ENCODE measurements at places on chromosomes 16 and 17.

GRCh38 chr16:85363881-85364280 lies 249.2 kb upstream of the GSE1 start:
- H3K4me3 ChIP-seq: no peak overlapping the region
- DNase-seq: no peak
- H3K4me1 ChIP-seq: peaks cover 24% of the 10 kb centered on the region

DNA sequence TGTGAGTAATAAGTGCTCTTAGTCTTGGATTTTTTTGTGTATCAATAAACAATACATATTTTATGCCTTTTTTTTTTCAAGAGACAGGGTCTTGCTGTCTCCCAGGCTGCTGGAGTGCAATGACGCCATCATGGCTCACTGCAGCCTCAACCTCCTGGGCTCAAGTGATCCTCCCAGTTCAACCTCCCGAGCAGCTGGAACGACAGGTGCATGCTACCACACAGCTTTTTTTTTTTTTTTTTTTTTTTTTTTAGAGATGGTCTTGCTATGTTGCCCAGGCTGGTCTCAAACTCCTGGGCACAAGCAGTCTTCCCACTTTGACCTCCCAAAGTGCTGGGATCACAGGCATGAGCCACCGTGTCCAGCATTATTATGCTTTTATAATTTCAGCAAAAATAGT lies 13.0 kb downstream of the ACSF2 start:
- DNase-seq: no peak
- no peak overlapping the region for H3K27ac ChIP-seq
- H3K36me3 ChIP-seq: peaks cover 5% of the 10 kb centered on the region
- no peaks in the 10 kb centered on the region for H3K27me3 ChIP-seq
- peaks cover 19% of the 10 kb centered on the region for H3K4me1 ChIP-seq
- no peak overlapping the region for H3K4me3 ChIP-seq

DNA sequence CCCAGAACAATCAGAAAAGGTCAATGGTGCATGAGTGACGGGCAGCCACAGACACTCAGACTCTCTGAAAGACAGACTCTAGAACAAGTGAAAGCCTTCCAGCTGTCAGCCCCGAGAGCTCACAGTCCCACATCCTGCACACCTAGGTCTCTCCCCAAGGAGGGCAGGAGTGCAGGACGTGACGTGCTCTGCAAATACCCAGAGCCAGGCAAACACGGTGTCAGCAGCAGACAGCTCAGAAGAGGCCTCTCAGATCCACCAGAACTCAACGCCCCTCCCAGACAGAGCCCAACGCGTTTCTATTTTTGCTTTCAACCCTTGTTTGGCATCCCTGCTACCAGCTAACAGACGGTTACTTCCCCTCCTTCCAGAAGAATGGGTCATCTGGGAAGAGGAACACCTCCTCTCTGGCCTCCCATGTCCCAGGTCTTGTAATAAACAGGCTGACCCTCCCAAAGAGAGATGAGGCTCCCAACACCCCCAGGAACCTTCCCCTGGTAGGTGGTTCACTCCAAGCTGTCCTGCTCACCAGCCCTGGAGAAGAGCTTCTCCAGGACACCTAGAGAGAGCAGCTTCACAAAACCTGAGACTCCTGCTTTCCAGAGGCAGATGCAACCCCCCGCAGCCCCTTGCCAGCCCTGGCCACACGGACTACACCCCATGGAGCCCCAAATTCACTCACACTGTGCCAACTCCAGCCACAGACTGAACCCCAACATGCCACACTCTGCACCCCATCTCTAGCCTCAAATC lies 7.6 kb downstream of the PITPNM3 start:
- no peak overlapping the region for H3K4me3 ChIP-seq
- no peaks in the 10 kb centered on the region for H3K36me3 ChIP-seq
- no peaks in the 10 kb centered on the region for H3K4me1 ChIP-seq
- peak; percentile 36 for DNase-seq
- H3K27ac ChIP-seq: no peak overlapping the region

GRCh38 chr16:27383556-27384243 lies 18.3 kb upstream of the IL21R start:
- no peaks in the 10 kb centered on the region for H3K36me3 ChIP-seq
- no peak overlapping the region for H3K27ac ChIP-seq
- H3K4me3 ChIP-seq: no peak overlapping the region
- peak; percentile 55 for DNase-seq
- H3K27me3 ChIP-seq: no peaks in the 10 kb centered on the region

DNA sequence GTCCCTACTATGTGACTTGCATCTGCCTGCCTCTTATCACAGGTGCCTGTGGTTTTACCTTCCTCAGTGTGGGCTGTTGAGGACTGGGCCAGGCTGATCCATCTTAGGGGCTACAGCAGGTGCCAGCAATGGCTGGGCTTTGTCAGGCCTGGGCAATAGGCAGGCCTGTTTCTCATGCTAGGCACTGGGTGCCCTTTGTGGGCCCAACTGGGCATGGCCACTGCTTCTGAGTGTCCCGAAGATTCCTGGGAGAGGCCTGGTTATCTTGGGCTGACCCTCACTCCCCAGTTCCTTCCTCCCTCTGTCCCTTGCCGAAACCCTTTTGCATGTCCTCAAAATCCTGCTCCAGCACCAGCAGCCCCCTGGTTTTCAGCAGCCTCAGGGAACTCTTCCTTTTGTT lies 1024.9 kb downstream of the KCNJ18 start:
- H3K36me3 ChIP-seq: no peaks in the 10 kb centered on the region
- H3K27me3 ChIP-seq: no peaks in the 10 kb centered on the region
- no peaks in the 10 kb centered on the region for H3K4me1 ChIP-seq
- no peak for DNase-seq
- no peak overlapping the region for H3K27ac ChIP-seq

GRCh38 chr16:2710021-2710710 lies 9.9 kb downstream of the PRSS27 start:
- peaks cover 38% of the 10 kb centered on the region for H3K36me3 ChIP-seq
- H3K4me3 ChIP-seq: no peak overlapping the region
- no peaks in the 10 kb centered on the region for H3K27me3 ChIP-seq
- no peak overlapping the region for H3K27ac ChIP-seq
- DNase-seq: no peak
- no peaks in the 10 kb centered on the region for H3K4me1 ChIP-seq

DNA sequence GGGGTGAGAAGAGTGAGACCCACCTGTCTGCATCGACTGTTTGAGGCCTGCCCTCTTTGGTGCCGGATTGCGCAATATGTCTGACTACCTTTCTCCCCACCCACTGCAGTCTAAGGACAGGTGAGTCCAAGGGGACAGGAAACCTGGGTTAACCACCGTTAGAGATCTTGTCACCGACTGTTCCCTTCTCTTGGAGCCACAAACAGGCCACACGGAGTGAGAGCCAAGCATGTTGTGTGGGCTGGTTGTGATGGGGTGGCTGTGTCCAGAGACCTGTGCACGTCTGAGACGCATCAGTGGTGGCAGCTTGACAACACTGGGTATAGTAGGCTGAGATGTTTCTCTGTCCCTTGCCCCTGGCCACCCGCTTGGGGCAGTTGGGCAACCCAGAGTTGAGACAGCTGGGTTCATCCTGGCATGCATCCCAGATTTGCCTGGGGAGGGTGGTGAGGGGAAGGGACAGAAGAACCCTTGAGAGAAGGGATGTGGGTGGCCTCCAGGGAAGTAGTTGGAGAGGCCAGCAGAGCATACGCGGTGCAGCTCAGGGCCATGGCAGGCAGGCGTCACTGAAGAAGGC lies 21.4 kb downstream of the MPRIP start:
- peak; percentile 94 for DNase-seq
- H3K27me3 ChIP-seq: no peaks in the 10 kb centered on the region
- H3K27ac ChIP-seq: peak overlapping the region; percentile 81

- peaks cover 8% of the 10 kb centered on the region for H3K36me3 ChIP-seq
- DNase-seq: no peak
- H3K4me1 ChIP-seq: no peaks in the 10 kb centered on the region
- no peak overlapping the region for H3K4me3 ChIP-seq
- no peaks in the 10 kb centered on the region for H3K27me3 ChIP-seq
Measured at GRCh38 chr17:39318636-39319035, 82.8 kb downstream of the FBXL20 start.

- no peaks in the 10 kb centered on the region for H3K36me3 ChIP-seq
- no peaks in the 10 kb centered on the region for H3K27me3 ChIP-seq
- H3K27ac ChIP-seq: no peak overlapping the region
- no peak overlapping the region for H3K4me3 ChIP-seq
- H3K4me1 ChIP-seq: no peaks in the 10 kb centered on the region
Measured at GRCh38 chr17:73998653-73999645, 204.5 kb upstream of the RPL38 start.

DNA sequence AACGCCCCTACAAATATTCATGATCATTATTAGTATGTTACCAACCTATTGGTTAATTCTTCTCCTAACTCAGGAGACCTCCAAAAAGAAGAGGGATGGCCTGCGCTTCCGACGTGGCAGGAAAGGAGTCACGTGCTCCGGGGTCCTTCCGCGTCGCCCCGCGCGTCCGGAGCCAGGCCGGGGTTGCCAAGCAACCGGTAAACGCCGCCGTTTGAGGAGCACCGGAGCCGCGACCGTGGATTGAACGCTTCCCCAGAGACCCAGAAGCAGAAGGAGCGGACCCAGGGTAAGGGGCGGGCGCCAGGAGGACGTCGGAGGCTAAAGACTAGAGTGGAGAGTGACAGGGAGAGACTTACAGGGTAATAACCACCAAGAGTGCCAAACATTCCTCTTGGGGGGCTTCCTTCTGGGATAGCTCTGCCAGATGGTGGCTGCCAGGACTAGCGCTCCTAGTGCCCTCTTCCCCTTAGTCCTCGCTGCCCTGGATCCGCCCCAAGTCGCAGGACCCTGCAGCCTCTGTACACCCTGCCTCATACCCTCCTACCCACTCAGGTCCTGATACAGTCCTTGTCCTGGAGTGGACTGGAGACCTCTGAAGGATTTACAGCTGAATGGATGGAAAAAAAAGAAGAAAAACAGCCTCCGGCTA lies at the start of gene DNAI2:
Gene DNAI2 (plus strand): TSS at position 175 of the 649 bp plus-strand sequence. CDS start 7,584 bp downstream, outside the sequence.
- H3K27ac ChIP-seq: no peak within 1 kb of the TSS
- H3K4me1 ChIP-seq: peaks cover 5% of the 10 kb centered on the region
- no peak within 1 kb of the TSS for H3K4me3 ChIP-seq
- DNase-seq: no peak

GRCh38 chr17:80030730-80031410 lies 4.8 kb downstream of the TBC1D16 start:
- H3K4me1 ChIP-seq: peaks cover 13% of the 10 kb centered on the region
- DNase-seq: no peak
- no peak overlapping the region for H3K27ac ChIP-seq
- H3K36me3 ChIP-seq: no peaks in the 10 kb centered on the region

DNA sequence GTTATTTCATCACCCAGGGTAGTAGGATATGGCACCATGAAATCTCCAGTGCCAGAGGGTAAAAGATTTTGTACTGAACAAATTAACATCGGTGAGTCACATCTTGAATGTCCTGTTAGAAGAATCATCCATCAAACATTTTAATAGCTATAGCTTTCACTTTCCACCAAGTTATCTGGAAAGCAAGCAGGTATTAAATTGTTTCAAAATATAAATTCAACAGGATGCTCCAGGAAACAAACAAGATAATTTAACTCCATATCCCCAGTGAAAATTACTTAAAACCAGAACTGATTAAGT lies 2.4 kb downstream of the VEZF1 start:
- DNase-seq: no peak
- peak overlapping the region; percentile 94 for H3K27ac ChIP-seq
- peak overlapping the region; percentile 86 for H3K4me3 ChIP-seq
- H3K4me1 ChIP-seq: peaks cover 78% of the 10 kb centered on the region
- no peaks in the 10 kb centered on the region for H3K36me3 ChIP-seq

DNA sequence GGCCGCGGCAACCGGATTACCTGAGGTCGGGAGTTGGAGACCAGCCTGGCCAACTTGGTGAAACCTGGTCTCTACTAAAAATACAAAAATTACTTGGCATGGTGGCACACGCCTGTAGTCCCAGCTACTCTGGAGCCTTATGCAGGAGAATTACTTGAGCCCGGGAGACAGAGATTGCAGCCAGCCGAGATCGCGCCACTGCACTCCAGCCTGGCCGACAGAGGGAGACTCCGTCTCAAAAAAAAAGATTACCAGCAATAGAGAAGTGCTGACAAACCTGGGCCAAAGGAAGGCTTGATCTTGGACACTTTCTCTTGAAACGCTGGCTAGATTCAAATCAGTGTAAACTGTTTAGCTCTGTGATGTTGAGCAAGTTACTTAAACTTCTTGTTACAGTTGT lies 4.3 kb downstream of the MT1H start:
- no peak overlapping the region for H3K27ac ChIP-seq
- no peak overlapping the region for H3K4me3 ChIP-seq
- peaks cover under 1% of the 10 kb centered on the region for H3K4me1 ChIP-seq

- no peak for DNase-seq
- H3K27ac ChIP-seq: no peak overlapping the region
- H3K27me3 ChIP-seq: peaks cover 9% of the 10 kb centered on the region
Measured at GRCh38 chr17:77636835-77637817, 321.4 kb upstream of the TNRC6C start.

DNA sequence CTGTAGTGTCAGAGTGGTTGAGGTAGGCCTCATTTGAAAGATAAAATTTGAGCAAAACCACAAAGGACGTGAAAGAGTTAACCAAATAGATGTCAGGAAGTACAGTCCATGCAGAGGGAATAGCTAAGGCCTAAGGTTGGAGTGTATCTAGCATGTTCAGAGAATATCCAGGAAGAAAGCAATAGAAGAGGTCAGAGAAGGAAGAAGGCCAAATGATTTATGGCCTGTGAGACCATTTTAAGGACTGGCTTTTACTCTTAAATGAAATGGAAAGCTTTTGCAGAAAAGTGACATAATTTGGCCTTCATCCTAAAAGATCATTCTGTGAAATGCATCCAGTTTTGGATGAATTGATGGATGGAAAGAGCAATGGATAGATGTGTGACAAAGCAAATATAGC lies 116.5 kb downstream of the NLK start:
- no peak for DNase-seq
- no peaks in the 10 kb centered on the region for H3K27me3 ChIP-seq
- no peak overlapping the region for H3K27ac ChIP-seq

- no peaks in the 10 kb centered on the region for H3K4me1 ChIP-seq
- no peaks in the 10 kb centered on the region for H3K36me3 ChIP-seq
- no peak overlapping the region for H3K4me3 ChIP-seq
- H3K27me3 ChIP-seq: peaks cover 95% of the 10 kb centered on the region
Measured at GRCh38 chr16:86490859-86491639, 19.3 kb upstream of the FOXF1 start.

GRCh38 chr17:41664587-41665565 lies 23.8 kb upstream of the EIF1 start:
- peak overlapping the region; percentile 72 for H3K4me3 ChIP-seq
- H3K4me1 ChIP-seq: peaks cover 6% of the 10 kb centered on the region
- H3K36me3 ChIP-seq: no peaks in the 10 kb centered on the region
- DNase-seq: no peak
- no peak overlapping the region for H3K27ac ChIP-seq

GRCh38 chr16:12089492-12090150 lies 113.1 kb downstream of the SNX29 start:
- H3K27me3 ChIP-seq: no peaks in the 10 kb centered on the region
- H3K27ac ChIP-seq: no peak overlapping the region
- peaks cover 5% of the 10 kb centered on the region for H3K4me1 ChIP-seq
- peak overlapping the region; percentile 22 for H3K4me3 ChIP-seq
- DNase-seq: peak; percentile 34

GRCh38 chr17:21072745-21073197 lies 30.0 kb upstream of the USP22 start:
- H3K4me3 ChIP-seq: no peak overlapping the region
- H3K27ac ChIP-seq: no peak overlapping the region
- no peaks in the 10 kb centered on the region for H3K27me3 ChIP-seq
- no peak for DNase-seq
